Fibroblast of skin of left quadriceps (primary cell): ENCODE measurements at places on chromosomes 12 and 14.

DNA sequence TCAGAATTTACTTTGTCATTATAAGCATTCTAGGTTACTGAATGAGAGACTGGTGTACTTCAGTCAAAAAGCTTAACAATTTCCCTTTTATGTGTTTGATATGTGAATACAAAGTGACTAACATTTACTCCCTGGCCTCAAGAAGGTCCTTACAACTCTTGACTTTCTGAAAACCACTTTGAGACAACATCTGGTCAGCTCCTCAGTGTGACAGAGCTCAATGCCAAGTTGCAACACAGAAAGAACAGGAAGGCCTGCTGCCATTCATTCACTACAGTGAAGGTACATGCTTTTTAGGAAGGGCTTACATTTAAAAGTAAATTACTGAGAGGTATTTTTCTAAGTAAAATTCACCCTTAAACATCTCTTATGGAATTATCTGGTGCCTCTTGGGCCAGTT, 2.3 kb upstream of the NAA30 start:
- no peak for DNase-seq

GRCh38 chr12:6966351-6966750, 4.1 kb downstream of the PHB2 start:
- no peak for DNase-seq

DNA sequence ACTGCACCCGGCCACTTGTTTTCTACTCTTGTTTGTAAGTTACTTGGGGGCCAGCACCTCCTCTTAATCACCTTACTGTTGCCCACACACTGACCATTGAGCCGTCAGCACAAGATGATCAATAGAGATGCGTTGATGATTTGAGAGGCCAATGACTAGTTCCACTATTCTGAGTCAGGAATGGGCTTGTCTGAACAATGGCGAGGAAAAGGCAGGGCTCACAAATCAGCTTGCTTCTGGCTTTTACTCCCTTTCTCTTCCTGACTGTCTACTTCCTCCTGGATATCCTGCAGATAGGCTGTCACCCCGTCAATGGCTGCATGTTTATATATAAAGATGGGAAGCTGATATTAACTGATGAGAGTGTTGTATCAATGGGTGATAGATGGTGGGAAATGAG, 29.1 kb upstream of the HDAC7 start:
- no peak for DNase-seq

DNA sequence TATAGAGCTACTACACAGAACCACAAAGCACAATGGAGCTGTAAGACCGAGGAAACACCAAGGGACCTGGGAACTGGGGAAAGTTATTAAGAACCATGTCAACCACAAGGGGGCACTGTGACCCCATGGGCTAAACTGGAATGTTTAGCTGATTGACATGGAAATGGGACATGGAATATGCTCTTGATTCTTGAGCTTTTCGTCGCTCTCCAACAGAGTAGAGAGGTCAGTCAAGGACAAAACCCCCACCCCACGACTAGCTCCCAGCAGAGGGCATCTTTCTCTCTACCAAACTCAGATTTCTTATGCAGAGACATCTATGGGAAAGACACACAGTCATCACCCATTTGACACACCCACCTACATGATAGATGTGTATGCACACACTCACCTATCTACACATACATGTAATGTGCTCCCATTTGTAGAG, 10.1 kb downstream of the NDRG2 start:
- peak; percentile 56 for DNase-seq

- DNase-seq, result no peak
Measured at GRCh38 chr14:79783041-79783440, 428.3 kb downstream of the DIO2 start.

DNA sequence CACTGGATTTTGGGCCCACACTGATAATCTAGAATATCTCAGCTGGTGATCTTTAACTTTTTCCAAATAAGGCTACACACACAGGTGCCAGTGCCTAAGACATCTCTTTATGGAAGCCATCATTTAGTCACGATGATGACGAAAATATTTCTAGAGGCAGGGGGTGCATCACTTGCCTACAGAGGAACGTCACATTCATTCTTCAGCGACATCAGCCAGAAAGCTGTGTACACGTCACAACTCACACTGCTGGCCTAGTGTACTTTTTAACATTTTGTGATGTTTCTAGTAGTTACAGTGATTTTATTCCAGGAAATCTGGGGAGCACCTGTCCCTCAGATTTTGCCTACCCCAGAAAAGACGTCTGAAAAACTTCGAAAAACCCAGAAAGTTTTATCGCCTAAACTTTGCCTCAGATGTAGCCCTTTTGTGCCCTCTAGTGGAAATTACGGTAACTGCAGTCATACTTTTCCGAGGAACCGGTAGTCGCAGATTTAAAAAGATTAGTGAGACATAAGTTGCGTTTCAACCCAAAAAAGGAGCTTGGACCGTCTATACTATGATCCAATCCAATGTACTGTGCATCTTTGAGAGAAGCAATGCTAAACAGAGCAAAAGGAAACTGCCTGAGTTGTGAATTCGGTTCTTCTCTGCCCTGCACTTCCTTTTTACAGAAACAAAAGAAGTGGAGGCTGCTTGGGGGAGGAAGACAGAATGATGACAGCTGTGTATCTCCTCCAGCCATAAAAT, 64.3 kb upstream of the STON2 start:
- peak; percentile 30 for DNase-seq

GRCh38 chr12:2092890-2093289, 40.1 kb downstream of the CACNA1C start:
- DNase-seq, result no peak
